ENCODE measurements at places on chromosomes 12 and 14.

DNA sequence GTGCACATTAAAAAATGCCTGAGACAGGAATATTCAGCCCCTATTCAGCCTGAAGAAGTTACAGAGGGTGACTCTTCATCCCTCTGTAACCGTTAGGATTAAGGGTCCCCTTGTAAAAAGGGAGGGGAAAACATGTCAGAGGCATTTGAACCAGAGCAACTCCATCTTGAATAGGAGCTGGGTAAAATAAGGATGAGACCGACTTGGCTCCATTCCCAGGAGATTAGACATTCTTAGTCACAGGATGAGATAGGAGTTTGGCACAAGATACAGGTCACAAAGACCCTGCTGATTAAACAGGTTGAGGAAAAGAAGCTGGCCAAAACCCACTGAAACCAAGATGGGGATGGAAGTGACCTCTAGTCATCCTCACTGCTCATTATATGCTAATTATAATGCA lies 19.9 kb upstream of the MDM1 start:
- no peaks in the 10 kb centered on the region for H3K36me3 ChIP-seq
- H3K27me3 ChIP-seq: no peaks in the 10 kb centered on the region
- H3K4me3 ChIP-seq: no peak overlapping the region
- no peaks in the 10 kb centered on the region for H3K4me1 ChIP-seq
- DNase-seq: no peak

GRCh38 chr12:111438481-111438880 lies 32.8 kb downstream of the SH2B3 start:
- no peak overlapping the region for H3K27ac ChIP-seq
- no peak for DNase-seq
- no peak overlapping the region for H3K4me3 ChIP-seq
- peaks cover 17% of the 10 kb centered on the region for H3K4me1 ChIP-seq
- no peaks in the 10 kb centered on the region for H3K36me3 ChIP-seq

DNA sequence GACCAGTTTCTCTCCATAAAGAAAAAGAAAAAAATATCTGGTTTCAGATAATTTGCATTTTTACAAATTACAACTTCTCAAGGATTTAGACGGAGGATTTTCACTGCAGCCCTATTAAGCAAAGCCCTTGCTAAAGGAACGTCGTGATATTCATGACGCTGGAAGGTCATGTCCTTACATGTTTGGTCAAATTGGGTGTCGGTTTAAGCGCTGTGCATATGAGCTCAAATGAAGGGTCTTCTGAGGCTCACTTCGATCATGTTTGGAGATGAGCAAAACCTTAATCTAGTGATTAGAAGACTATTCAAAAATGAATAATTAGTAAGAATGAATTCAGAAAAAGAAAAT lies 67.3 kb upstream of the USP15 start:
- H3K36me3 ChIP-seq: no peaks in the 10 kb centered on the region
- no peak for DNase-seq
- no peak overlapping the region for H3K27ac ChIP-seq
- H3K4me1 ChIP-seq: peaks cover 23% of the 10 kb centered on the region
- peaks cover 19% of the 10 kb centered on the region for H3K27me3 ChIP-seq

GRCh38 chr12:65155784-65156183 lies 13.6 kb upstream of the LEMD3 start:
- H3K4me1 ChIP-seq: no peaks in the 10 kb centered on the region
- no peak overlapping the region for H3K4me3 ChIP-seq
- no peak for DNase-seq
- H3K27me3 ChIP-seq: no peaks in the 10 kb centered on the region

- no peak overlapping the region for H3K4me3 ChIP-seq
- H3K4me1 ChIP-seq: peaks cover 11% of the 10 kb centered on the region
- no peaks in the 10 kb centered on the region for H3K36me3 ChIP-seq
- no peaks in the 10 kb centered on the region for H3K27me3 ChIP-seq
- no peak for DNase-seq
Observed at GRCh38 chr14:61839507-61839906, 77.3 kb downstream of the SNAPC1 start.

GRCh38 chr14:72925815-72926291 lies 411 bp upstream of the DCAF4 start:
- H3K4me1 ChIP-seq: peaks cover 22% of the 10 kb centered on the region
- no peak for DNase-seq
- H3K4me3 ChIP-seq: peak overlapping the region; percentile 71
- peak overlapping the region; percentile 88 for H3K27ac ChIP-seq

GRCh38 chr14:51732494-51733112 lies 80.9 kb downstream of the FRMD6 start:
- no peak overlapping the region for H3K27ac ChIP-seq
- H3K4me1 ChIP-seq: no peaks in the 10 kb centered on the region
- no peaks in the 10 kb centered on the region for H3K27me3 ChIP-seq
- no peak overlapping the region for H3K4me3 ChIP-seq
- no peak for DNase-seq

DNA sequence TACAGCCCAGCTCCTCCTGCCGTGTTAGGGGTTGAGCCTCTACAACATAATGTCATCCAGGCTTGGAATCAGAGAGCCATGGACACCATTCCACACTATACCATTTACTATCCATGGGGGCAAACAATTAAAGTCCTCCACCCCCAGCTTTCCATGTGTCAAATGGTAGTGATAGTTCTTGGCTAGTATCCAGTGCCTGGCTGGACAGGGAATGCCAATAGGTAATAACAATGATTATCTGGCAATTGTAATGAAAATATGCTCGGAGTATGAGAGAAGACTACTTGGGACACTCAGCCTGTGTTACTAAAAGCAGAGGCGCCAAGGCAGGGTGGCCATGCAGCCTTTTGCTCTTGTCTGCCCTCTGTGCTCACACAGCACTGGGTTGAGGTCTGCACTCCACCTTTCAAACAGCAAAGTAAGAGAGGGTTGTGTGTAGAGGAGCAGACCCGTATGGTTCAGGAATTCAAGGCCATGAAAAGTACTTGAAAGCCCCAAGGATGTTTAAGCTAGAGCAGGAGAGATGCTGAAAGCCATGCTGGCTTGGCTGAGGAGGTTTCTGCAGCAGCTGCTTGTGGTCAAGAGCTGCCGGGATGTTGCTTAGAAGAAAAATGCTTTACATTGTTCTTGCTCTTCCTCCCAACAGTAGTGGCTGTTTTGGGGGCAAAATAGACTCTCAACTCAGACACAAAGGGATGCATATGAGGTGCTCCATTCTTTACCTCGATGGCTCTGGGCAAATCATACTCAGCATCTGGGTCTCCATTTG lies 10.6 kb downstream of the SERPINA3 start:
- H3K27ac ChIP-seq: no peak overlapping the region
- DNase-seq: no peak
- H3K4me1 ChIP-seq: no peaks in the 10 kb centered on the region
- H3K27me3 ChIP-seq: no peaks in the 10 kb centered on the region

DNA sequence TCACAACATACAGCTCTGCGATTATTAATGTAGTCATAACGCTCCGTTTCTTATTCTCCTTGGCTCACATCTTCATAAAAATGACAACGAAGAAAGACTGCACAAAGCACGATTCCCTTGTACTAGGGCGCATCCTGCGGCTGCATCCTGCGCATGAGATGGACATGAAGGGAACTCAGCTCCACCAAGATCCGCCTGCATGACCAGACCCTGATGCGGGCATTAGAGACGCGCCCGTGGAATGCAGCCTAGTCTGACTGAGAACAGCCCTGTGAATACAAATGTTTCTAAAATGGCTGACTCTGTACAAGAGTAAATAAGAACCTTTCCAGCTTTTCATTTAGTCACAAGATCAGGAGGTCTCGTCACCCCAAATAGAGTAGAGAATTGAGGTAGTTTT lies 422.2 kb downstream of the NOVA1 start:
- H3K4me3 ChIP-seq: no peak overlapping the region
- DNase-seq: no peak
- no peak overlapping the region for H3K27ac ChIP-seq
- H3K36me3 ChIP-seq: no peaks in the 10 kb centered on the region
- no peaks in the 10 kb centered on the region for H3K4me1 ChIP-seq

- DNase-seq: no peak
- peaks cover 3% of the 10 kb centered on the region for H3K4me1 ChIP-seq
- H3K27me3 ChIP-seq: no peaks in the 10 kb centered on the region
- H3K4me3 ChIP-seq: no peak overlapping the region
- H3K36me3 ChIP-seq: no peaks in the 10 kb centered on the region
- peak overlapping the region; percentile 65 for H3K27ac ChIP-seq
Observed at GRCh38 chr12:87439990-87440827, 589.0 kb downstream of the C12orf50 start.

- H3K36me3 ChIP-seq: peaks cover 5% of the 10 kb centered on the region
- peaks cover 28% of the 10 kb centered on the region for H3K4me1 ChIP-seq
- H3K27me3 ChIP-seq: peaks cover 32% of the 10 kb centered on the region
- peak overlapping the region; percentile 94 for H3K27ac ChIP-seq
- DNase-seq: no peak
Observed at GRCh38 chr14:36665887-36666415, 4.3 kb downstream of the PAX9 start.

DNA sequence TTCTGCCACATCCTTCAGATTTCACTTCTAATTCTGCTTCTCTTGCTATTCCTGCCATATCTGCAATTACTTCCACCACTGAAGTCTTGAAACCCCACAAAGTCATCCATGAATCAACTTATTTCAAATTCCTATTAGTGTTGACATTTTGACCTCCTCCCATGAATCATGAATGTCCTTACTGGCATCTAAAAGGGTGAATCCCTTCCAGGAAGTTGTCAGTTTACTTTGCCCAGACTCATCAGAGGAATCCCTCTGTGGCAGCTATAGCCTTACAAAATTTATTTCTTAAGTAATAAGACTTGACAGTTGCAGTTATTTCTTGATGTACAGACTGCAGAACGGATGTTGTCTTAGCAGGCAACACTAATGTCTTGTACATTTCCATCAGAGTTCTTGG lies 162.9 kb downstream of the PCNX1 start:
- H3K27ac ChIP-seq: no peak overlapping the region
- H3K36me3 ChIP-seq: no peaks in the 10 kb centered on the region
- DNase-seq: no peak
- no peaks in the 10 kb centered on the region for H3K27me3 ChIP-seq
- H3K4me1 ChIP-seq: no peaks in the 10 kb centered on the region
- H3K4me3 ChIP-seq: no peak overlapping the region

GRCh38 chr14:104693482-104694431 lies 4.3 kb downstream of the INF2 start:
- H3K4me1 ChIP-seq: peaks cover 88% of the 10 kb centered on the region
- no peak overlapping the region for H3K27ac ChIP-seq
- no peak for DNase-seq
- no peaks in the 10 kb centered on the region for H3K27me3 ChIP-seq

GRCh38 chr14:94125659-94126418 lies 3.6 kb downstream of the IFI27L2 start:
- no peak for DNase-seq
- no peak overlapping the region for H3K27ac ChIP-seq
- H3K36me3 ChIP-seq: no peaks in the 10 kb centered on the region
- H3K4me1 ChIP-seq: peaks cover 17% of the 10 kb centered on the region

- no peak overlapping the region for H3K4me3 ChIP-seq
- DNase-seq: no peak
- no peak overlapping the region for H3K27ac ChIP-seq
- no peaks in the 10 kb centered on the region for H3K27me3 ChIP-seq
- no peaks in the 10 kb centered on the region for H3K36me3 ChIP-seq
- no peaks in the 10 kb centered on the region for H3K4me1 ChIP-seq
Observed at GRCh38 chr14:36085861-36086260, 90.7 kb downstream of the PTCSC3 start.

- no peaks in the 10 kb centered on the region for H3K36me3 ChIP-seq
- no peaks in the 10 kb centered on the region for H3K27me3 ChIP-seq
- DNase-seq: no peak
- H3K27ac ChIP-seq: no peak overlapping the region
- no peak overlapping the region for H3K4me3 ChIP-seq
- peaks cover 23% of the 10 kb centered on the region for H3K4me1 ChIP-seq
Observed at GRCh38 chr14:24817212-24818057, 183.4 kb upstream of the GZMB start.

GRCh38 chr14:60859525-60859924 lies 121.4 kb downstream of the TRMT5 start:
- H3K27me3 ChIP-seq: no peaks in the 10 kb centered on the region
- no peaks in the 10 kb centered on the region for H3K36me3 ChIP-seq
- peaks cover 6% of the 10 kb centered on the region for H3K4me1 ChIP-seq
- no peak for DNase-seq

DNA sequence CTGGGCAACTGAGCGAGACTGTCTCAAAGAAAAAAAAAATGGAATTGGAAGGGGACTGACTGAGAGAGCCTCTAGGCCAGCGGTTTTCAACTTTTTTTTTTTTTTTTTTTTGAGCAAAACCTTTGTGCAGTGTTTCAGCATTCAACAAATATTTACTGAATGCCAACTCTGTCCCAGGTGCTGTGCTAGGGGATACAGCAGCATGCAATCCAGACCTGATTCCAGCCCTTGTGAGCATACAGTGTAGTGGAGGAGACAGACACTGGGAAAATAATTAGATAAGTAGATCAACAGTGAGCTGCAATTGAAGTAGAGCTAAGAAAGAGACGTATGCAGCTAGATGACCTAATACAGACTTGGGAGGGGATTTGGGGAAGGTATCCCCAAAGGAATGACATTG lies 23.8 kb upstream of the LTBP2 start:
- no peaks in the 10 kb centered on the region for H3K4me1 ChIP-seq
- H3K4me3 ChIP-seq: no peak overlapping the region
- no peaks in the 10 kb centered on the region for H3K27me3 ChIP-seq
- H3K36me3 ChIP-seq: no peaks in the 10 kb centered on the region

DNA sequence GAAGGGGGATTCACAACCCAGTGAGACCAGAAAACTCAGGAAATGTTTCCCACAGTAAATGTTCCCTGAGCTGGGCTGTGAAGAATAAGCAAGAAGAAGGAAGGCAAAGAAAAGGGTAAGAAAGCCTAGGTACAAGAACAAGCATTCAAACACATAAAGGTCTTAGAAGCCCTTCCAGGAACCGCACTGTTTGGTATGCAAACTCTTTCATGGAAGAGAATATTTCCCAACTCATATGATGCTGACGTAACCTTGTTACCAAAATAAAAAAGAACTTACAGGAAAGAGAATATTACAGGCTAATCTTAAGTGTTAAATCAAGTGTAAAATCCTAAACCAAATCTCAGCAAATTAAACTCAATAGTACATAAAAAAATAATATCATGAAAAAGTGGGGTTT lies 23.6 kb downstream of the MED6 start:
- H3K4me3 ChIP-seq: no peak overlapping the region
- no peak for DNase-seq
- no peaks in the 10 kb centered on the region for H3K4me1 ChIP-seq
- H3K36me3 ChIP-seq: no peaks in the 10 kb centered on the region

- H3K27ac ChIP-seq: no peak overlapping the region
- H3K27me3 ChIP-seq: no peaks in the 10 kb centered on the region
- H3K4me3 ChIP-seq: no peak overlapping the region
- H3K4me1 ChIP-seq: peaks cover 56% of the 10 kb centered on the region
- no peak for DNase-seq
Observed at GRCh38 chr12:69513297-69513696, 43.1 kb downstream of the FRS2 start.

DNA sequence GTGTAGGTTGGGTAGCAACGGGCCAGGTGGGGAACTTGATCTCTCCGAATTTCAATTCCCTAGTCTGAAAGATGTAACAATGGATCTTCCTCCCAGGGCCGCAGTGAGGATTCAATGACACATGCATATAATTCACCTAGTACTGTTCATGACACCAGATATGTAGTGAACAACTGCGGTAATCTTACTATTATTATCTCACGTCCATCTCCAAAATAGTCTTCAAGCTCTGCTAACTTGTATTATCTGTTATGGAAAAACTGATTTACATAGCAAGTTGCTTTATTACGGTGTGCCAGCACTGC lies 26.4 kb downstream of the MOK start:
- no peak overlapping the region for H3K27ac ChIP-seq
- H3K4me1 ChIP-seq: peaks cover 4% of the 10 kb centered on the region
- H3K27me3 ChIP-seq: no peaks in the 10 kb centered on the region
